ENCODE measurements at places on chromosomes 6 and 20.

DNA sequence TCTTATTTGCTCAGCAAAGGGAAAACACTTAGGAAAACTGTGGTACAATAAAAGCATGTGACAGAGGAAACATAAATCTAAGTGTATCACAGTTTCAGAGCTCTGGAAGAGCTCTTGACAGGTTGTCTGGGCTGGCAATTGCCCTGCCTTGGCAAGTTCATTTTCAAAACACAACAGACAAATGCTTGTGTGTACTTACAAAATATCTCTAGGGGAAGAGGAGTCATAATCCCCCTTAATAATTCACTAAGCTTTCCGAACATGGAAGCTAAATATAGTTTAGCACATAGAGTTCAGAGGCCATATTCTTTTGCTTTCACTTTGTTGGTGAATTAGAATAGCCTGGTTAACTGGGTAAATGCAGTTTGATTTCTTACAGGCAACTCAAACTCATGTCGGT lies 211.6 kb upstream of the THEMIS start:
- no peak for DNase-seq

DNA sequence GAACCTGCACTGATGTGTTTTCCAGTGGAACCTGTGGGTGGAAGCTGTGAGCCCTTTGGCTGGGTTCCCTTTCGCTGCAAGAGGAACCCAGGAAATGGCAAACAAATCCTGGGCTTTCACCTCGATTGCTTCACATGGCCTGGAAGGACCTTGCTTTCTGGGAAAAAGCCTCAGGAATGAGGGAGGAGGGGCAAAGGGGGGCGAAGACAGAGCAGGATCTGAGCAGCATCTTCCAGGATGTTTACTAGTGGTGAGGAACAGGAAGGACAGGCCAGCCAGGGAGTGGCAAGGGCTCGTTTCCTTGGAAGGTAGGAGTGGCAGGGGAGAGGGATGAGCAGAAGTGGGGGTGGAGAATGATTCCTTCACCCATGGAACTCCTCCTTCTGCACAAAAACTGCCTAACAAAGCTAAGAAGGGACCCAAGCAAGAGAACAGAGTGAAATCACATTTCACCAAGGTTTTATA lies 5.9 kb downstream of the SLC2A10 start:
- no peak for DNase-seq

GRCh38 chr20:32484958-32485769 lies 100.0 kb downstream of the NOL4L start:
- no peak for DNase-seq

DNA sequence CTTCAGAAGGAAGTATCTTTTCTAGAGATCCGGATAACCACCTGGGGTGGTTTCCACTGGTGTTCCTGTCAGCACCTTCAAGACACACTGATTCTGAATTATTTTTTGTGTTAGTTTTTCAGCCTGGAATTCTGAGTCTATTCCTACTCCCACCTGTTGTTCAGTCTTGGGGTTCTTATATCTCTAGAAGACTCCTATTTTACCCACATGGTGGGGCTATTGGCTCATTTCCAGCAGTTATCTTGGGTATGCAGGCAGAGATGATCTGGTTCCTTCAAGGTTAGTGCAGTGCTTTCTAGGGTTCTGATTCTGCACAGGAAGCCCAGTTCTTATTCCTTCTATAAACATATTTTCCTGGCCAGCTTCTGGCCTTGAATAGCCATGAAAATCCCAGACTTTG lies 175.6 kb upstream of the PDE7B start:
- peak; percentile 23 for DNase-seq

DNA sequence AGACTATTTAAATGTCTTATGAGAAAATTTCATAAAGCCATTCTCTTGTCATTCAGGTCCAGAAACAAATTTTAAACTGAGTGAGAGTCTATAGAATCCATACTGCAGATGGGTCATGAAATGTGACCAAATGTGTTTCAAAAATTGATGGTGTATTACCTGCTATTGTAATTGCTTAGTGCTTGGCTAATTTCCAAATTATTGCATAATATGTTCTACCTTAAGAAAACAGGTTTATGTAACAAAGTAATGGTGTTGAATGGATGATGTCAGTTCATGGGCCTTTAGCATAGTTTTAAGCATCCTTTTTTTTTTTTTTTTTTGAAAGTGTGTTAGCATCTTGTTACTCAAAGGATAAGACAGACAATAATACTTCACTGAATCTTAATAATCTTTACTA lies 5.0 kb downstream of the MARCKS start:
- DNase-seq = no peak

GRCh38 chr6:26172608-26172968 lies 85.4 kb downstream of the HFE start:
- DNase-seq = no peak

DNA sequence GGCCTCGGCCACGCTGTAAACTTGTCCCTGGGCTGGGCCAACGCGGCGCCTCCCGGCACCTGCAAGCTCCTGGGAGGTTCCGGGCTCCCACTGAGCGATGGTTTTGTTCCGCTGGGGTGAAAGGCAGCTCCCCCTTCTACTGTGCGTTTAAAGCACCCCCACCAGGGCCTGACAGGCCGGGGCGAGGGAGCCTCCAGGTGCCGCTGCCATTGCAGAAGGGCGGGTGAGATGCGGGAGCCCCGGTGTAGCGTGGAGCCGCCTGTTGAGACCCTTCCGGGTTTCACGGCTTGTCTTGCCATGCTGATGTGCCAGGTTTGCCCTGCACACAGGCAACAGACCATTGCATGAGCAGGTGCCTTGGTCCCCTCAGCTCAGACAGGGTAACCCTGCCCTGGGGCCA lies 2.9 kb downstream of the COL20A1 start:
- no peak for DNase-seq

- no peak for DNase-seq
Observed at GRCh38 chr20:17636523-17637412, 45.3 kb downstream of the RRBP1 start.

- no peak for DNase-seq
Observed at GRCh38 chr6:17497535-17498095, 102.5 kb upstream of the FAM8A1 start.

DNA sequence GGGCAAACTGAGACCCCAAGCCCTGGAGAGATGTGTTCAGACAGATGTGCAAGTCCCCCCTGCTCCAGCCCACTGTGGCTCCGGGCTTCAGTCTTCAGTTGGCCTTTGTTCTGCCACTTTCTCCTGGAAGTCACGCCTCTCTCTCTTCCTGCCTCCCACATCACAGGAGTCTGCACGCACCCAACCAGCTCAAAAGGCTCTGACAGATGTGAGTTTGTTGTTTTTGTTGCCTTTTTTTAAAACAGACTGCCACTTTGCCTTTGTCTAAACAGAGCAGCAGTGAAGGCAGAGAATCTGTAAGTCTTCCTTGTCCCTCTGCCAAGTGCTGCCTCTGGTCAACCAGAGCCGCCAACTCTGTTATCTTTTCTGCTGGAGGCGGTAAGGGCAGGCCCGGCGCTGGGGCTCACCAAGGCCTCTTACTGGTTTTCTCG lies 149.7 kb downstream of the TFAP2C start:
- no peak for DNase-seq

DNA sequence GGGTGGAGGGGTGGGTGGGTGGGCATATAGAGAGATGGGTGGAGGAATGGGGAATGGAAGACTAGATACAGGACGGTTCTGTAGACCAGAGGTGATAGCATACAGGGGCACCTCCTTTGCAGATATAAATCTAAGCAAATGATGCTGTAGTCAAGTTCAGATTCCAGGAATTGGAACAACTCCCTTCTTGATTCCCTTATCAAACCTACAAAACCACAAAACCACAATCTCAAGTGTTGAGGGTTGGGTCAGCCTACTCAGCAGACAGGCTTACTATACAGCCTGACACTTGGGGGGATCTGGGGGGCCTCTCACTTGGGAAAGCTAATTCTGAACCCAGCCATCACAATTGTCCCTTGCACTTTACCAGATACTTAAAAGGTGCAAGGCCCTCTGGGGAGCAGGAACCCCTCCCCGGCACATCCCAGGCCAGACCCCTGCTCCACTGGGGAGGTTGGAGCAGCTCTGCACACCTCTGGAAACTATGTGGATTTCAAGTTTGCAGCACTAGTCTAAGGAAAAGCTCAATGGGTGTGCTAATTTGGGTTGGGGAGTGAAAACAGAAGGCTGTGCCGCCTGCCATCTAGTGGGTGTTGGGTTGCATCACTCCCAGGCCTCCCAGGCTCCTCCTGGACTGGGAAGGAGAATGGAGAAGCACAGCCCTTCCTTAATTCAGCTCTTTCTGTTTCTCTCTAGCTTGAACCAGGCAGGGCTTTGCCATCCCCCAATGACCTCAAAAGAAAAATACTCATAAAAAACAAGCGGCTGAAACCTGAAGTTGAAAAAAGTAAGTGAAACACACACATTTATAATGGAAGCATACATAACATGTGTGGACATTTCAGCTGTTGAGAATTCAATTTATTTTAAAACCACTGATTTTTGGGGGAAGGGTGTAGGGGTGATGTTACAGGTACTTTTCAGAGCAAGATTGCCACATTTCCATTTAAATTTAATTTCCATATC lies 121.2 kb upstream of the LAMP5 start:
- DNase-seq = no peak

DNA sequence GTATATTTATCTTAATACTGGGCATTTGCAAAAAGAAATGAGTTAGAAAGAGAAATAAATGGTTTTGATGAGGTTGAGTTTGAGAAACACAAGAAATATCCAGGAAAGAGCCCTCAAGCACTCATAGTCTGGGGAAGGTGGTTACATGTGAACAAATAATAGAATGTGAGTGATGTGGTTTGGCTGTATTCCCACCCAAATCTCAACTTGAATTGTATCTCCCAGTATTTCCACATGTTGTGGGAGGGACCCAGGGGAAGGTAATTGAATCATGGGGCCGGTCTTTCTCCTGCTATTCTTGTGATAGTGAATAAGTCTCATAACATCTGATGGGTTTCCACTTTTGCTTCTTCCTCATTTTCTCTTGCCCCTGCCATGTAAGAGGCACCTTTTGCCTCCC lies 334.1 kb downstream of the COL12A1 start:
- DNase-seq = no peak

GRCh38 chr6:14520029-14520428 lies 402.5 kb downstream of the CD83 start:
- DNase-seq = no peak

GRCh38 chr20:52035498-52035897 lies 156.1 kb downstream of the ZFP64 start:
- DNase-seq = no peak

- DNase-seq = no peak
Observed at GRCh38 chr6:6545616-6546317, 42.8 kb upstream of the LY86 start.

DNA sequence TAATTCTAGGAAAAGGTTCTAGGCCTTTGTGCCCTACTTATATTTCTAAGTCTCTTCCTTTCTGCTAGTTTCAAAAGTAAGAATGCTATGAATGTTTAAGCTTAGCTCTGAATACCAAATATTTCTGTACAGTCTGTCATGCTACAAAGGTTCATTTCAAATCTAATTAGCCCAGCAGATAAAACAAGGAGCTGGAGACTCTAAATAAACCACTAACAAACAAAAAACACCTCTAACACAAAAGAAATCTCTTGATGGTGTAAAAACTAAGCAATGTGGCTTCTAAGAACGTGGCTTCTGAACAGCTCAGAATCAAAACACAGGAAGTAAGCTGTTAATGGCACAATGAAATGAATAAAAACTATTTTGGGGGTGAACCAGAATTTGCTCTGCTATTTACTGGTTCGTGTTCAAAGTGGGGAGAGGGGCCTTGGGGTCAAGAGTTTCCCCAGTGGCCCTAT lies 198.3 kb downstream of the BCAS1 start:
- no peak for DNase-seq

DNA sequence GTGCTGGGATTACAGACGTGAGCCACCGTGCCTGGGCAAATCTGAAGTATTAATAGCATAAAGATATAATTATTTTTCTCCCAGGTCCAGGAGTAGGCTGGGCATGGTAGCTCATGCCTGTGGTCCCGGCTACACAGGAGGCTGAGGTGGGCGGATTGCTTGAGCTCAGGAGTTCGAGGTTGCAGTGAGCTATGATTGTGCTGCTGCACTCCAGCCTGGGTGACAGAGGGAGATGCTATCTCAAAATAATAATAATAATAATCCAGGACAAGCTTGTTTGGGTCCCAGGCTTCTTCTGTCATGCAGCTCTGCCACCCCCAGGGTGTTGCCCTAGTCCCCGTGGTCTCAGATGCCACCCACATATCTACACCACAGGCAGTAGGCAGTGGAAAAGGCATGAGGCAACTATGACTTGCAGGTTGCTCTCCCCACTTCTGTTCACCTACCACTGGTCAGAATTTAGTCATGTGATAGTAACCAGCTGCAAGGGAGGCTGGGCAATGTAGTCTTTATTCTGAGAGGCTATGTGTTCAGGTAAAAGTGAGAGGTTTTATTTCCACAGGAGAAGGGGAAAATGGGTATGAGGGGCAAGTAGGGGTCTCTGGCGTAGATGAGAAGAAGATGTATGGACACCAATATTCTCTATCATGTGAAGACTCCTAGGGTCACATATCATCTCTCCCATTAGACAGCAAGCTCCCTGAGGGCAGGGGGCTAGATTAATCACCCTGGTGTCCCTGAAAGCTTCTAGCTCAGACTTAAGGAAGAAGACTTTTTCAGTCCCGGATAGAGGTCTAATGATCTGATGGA lies 25.7 kb downstream of the TCF15 start:
- peak; percentile 5 for DNase-seq

DNA sequence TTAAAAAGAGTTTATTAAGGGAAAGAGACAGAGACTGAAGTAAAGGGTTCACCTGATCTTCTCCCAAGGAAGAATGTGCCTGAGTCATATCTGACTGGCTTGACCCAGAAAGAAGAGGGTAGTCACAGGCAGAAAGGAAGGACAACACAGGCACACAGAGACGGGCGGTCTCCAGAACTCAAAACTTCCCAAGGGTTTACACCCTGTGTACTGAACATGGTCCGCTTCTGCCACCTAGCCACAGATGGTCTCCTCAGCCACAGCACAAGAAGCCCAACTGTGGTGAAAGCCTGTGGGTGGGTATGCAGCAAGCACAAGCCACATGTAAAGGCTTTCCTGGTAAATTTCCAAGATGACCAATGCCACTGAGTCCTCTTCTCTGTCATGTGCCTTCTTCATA lies 17.2 kb downstream of the UNC5CL start:
- no peak for DNase-seq

DNA sequence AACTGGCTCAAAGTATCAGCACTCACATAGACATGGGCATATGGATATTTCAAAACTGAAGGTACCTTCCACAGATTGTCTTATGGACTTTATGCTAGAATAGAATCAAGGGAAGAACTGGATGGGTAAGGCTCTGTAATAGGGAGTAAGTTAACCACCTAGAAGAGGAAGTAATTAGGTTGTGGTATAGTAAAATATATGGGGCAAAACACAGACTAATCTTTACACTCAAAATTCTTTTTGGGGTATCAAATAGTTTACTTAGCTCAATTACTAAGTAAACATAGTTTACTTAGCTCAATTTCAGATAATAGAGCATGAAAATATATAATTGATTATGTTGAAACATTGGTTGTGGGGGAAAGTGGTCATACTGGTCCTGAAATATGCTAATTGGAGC lies 94.2 kb upstream of the ATXN1 start:
- no peak for DNase-seq

GRCh38 chr20:44102582-44102981 lies 84.4 kb downstream of the JPH2 start:
- DNase-seq = no peak

GRCh38 chr20:62795023-62795761 lies 1.1 kb upstream of the MRGBP start:
- DNase-seq = peak; percentile 62

GRCh38 chr20:53801609-53802370 lies 208.2 kb upstream of the ZNF217 start:
- no peak for DNase-seq

- no peak for DNase-seq
Observed at GRCh38 chr20:41925476-41925875, 307.3 kb upstream of the CHD6 start.

Measured in stimulated activated CD4-positive, alpha-beta T cell treated with anti-CD3 and anti-CD28 coated beads, TNF-alpha, amount 100 ng/mL, for 48 hours (primary cell).